ENCODE measurements at places on chromosomes 6 and 20.

DNA sequence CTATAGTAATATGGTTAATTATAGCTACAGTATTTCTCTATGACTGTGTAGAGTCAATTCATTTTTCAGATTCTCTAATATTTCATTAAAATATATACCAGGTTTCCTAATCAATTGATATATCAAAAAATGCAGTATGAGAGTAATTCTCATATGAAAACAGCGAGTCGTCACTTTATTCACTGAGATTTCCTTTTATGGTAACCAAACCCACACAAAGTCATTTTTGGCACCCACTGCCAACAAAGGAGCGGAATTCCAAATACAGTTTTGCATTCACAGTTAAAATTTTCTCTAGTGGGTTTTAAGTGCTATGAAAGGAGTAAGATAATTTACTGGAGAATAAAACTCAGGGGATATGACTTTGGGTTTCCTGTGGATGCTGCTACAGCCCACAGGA is 163.8 kb downstream of the HIVEP2 start:
- DNase-seq = no peak

GRCh38 chr6:36643977-36644376 is 34.5 kb upstream of the CDKN1A start:
- DNase-seq = no peak

GRCh38 chr6:157974967-157975366 is 6.7 kb upstream of the SYNJ2 start:
- no peak for DNase-seq

DNA sequence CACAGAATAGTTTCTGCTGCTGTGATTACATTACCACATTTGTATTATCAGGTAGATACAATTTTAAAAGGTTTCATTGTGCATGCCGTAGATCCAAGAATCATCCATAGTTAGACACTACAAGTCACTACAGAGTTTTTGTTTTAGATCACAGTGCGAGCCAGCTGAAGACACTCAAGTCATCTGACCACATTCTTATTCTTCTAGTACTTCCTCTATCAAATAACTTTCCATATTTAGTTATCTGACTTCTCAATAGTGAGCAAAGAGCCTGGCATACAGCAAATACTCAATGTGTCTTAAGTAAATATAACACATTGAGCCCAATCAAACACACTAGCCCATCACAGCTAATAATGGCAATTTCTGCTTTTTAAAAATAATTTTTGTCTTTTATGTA is 195.4 kb downstream of the ASCC3 start:
- no peak for DNase-seq

DNA sequence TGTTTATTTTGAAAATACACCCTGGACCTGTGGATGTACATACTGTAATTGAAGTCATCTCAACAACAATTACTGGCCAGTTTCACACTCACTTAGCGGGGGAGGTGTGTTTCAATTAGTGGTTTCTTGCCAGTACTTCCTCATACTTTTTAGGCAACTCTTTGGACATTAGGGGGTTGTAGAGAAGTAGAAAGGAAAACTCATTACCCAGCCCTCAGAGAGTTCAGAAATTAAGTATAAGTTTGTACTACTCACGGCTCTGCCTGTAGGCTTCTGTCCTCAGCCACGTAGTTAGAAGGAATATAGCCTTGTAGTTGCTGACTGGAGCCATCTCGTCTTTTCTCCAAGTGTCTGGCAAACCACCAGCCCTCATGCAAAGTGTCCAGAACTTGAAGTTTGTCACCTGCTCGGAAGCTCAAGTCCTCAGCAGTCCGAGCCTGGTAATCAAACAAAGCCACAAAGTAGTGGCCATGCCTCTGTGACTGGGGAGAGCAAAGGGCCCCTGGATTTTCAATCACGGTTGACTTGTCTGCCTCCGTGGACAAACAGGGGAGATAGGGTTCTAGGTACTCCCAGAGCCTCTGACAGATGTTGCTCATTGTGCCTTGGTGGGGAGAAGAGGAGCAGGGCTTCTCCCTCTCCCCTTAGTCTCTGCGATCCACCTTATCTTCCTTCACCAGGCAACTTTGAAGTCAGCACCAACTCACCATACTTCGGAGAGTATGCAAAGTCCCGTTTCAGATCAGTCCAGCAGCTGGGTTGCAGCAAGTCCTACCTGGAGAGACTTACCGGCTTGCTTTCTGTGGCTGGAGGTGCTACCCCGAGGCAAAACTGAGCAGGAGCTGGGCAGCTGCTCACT is 749 bp downstream of the FRK start:
- DNase-seq = no peak

GRCh38 chr6:89602166-89602565 is 36.4 kb downstream of the LYRM2 start:
- DNase-seq = no peak

DNA sequence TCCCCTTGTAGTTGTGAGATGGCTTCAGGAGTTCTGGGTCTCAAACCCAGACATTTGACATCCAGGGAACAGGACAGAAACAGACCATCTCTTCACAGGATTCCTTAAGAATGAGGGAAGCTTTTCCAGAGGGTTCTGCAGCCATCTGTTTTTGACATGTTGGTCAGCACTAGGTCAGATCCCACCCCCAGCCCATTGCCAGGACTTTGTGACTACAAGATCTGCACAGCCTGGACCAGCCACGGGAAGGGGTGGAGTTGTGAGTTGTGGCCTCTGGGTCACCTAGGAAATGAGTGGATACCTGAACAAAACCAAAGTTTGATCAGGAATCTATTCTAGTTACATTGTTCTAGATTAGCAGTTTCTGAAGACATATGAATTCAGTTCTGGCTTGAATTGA is 39.2 kb upstream of the SSTR4 start:
- DNase-seq = no peak

- no peak for DNase-seq
Measured at GRCh38 chr6:153167907-153168306, 36.8 kb upstream of the RGS17 start.

DNA sequence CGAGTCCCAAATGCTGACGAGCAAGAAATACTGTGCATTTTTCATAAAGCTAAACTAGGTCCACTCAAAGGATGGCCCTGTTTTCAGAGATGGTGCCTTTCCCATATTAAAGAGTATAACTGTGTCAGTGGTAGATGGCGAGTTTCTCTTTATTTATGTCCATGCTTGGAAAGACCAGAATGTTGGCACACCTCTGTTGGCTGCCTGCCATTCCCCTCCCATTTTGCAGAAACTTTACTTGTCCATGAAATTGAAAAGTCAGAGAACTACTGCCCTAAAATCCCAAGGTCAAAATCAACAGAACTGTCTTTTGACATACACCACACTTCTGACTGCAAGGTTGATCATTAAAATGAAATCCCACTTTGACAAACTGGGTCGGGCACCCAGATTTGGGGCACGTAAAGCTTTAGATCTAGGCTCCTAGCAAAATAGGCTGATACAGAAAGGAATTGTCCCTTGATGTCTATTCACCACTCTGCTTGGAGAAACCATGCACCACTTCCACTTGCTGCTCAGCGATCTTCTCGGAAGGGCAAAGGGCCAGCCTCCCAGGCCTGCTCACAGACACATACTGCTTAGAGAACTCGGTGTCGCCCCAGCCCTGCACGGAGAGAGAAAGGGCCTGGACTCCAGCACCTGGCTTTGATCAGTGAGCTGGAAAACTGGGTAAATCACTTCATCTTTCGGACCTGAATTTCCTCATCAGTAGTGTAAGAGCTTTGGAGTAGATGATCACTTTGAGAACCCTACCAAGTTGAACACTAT is 130.0 kb downstream of the AGPAT4 start:
- DNase-seq = no peak

DNA sequence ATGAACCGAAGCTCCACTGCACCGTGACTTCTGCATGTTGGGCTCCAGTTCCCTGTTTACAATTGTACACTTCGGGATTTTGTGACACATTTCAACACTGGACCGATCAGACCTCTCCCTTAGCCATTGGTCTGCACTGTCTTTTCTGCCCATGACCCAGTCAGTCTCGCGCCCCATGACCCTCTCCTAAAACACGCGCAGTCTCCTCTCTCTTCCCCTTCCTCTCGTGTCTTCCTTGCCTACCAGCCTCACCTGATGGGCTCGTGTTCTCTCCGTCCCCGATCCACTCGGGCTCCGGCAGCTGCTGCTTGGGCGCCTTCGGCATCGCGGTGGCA is 535 bp upstream of the ABCF1 start:
- DNase-seq = no peak

DNA sequence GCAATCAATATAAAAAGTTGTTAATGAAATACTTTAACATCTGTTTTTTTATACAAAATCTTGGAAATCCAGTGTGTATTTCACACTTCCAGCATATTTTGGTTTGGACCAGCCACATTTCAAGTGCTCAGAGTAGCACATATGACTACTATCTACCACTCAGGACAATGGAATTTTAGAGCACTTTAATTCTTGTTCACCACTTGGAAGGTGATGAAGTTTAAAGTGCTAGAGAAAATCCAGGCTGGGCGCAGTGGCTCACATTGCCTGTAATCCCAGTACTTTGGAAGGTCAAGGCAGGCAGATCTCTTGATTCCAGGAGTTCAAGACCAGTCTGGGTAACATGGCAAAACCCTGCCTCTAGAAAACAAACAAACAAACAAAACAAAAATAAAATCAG is 6.1 kb upstream of the SLC35B3 start:
- DNase-seq = no peak

DNA sequence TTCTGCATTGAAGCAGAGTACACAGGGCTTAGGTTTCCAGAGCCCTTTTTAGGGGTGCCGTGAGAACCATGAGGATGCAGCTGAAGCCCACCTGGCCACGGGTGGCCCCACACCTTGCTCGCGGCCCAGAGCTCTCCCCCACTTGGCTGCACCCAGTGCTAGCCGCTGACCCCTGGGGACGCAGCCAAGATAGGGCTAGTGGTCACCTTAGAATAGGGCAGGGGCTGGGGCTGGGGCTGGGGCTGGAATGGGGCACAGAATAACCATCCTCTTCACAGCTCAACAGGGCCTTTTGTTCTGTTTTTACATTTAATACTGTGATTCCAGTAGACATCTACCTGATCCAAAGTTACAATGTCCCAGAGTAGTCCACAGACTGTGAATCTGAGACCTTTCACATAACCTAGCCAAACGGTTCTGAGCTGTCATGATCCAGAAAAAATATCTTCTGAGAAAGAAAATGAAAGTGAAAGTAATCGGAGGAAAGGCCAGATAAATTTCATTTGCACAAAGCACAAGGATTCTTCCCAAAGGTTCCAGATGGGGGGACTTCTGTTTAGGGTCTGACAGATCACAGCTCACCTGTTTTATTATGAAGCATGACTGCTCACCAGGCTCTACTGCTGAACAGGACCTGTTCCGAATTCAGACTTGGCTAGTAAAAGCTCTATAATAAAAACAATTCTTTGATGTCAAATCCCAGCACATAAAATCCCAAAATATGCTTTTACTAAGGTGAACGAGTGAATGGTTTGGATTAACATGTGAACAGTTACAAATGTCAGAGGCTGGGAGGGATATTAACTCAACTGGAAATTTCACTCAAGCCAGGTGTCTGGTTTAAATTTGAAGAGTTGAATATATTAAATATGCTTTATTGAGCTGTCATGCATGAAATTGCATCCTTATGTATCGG is 401.9 kb downstream of the THBS2 start:
- DNase-seq = no peak

- DNase-seq = no peak
Measured at GRCh38 chr6:76633259-76633658, 560.8 kb upstream of the IMPG1 start.

GRCh38 chr6:22098601-22099031 is 198.2 kb downstream of the PRL start:
- DNase-seq = no peak

- DNase-seq = no peak
Measured at GRCh38 chr20:19176470-19177052, 35.9 kb upstream of the SLC24A3 start.

DNA sequence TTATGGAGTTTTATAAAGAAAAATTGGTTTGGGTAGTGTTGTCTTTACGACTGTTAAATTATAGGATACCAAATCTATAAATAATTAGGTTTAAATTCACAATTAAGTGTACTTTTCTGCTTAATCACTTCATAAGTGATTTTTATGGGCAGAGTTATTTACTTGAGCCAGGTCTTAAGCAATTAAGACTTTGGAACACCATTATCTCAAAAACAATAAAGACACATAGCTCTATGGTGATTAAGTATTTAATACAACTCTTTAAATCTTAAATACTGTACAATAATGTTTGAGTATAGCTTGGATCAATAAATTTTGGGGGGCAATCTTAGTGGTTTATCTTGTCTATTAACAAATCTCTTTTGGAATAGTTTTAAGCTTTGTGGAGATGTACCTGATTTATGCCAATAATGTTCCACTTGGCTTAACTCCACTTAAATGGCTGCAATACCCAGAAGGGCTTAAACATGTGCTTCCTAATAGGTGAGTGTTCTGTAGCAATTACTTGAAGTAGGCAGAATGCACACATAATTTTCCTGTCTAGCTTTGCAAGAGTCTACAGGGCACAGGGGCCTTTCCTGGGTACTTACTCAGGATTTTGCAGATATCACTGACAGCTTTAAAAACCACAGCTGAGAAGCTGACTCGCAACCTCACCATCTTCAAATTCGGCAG is 7.5 kb downstream of the FERMT1 start:
- no peak for DNase-seq

DNA sequence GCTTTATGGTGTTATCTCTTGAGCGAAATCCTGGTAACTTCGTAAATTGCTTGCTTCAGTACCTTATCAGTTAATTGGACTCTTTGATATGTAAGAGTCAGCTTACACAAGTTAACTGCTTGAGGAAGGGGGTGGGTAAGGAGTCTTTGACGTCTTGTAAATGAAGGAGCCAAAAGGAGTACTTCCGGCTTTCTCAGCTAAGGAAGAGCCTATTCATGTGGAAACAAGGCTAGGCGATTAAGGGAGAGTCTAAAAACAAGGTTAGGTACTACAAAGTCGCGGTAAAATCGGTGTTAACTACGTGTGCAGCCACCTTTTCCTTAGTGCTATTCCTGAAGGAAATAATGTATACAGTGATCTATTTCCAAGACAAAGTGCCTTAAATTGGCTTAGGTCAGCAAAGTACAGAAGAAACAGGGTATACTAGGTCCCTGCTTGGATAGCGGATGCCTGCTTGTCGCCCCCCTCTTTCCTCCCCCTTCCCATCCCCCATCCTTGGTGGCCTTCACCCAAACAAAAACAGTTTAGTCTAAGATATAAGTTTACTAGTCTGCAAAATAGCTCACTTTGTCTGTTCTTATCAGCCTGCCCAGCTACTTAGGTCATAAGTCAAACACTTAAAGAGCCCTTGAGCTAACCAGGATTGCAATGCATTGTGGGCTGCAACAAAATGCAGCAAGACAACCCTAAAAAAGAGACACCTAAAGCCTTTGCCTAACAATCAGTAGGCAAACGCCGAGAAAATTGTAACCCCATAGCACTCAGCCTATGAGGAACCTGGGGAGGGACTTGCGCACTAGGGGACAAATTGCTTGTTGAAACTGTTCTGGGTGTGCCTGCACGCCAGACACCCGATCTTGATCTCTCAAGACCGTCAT is 147.3 kb downstream of the TRIM27 start:
- no peak for DNase-seq

GRCh38 chr6:87378947-87379346 is 28.8 kb upstream of the CFAP206 start:
- no peak for DNase-seq
